ENCODE measurements at places on chromosomes 6 and 20.
A peak's percentile ranks its signal among the peaks of the same experiment; 100 is the strongest.

GRCh38 chr6:70592391-70593117 is 25.8 kb downstream of the SDHAF4 start:
- no peak for DNase-seq

- peak; percentile 53 for DNase-seq
Measured at GRCh38 chr6:159134701-159135364, 34.4 kb upstream of the FNDC1 start.

DNA sequence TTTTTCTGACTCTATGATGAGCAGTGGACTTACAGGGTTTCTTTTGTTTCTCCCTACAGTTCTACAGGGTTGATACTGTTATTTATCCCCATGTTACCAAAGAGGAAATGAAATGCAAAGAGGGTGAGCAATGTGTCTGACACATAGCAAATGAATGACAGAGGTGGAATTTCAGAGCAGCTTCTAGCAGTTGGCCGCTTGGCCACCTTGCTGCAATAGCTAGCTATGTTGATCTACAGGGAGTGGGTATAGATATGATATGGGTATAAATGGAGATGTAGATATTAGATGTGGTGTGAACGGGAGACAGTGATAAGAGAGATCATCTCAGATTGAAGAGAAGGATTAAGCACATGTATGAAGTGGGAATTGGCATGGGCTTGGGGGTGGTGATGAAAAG is 10.9 kb upstream of the SLC22A3 start:
- DNase-seq, result no peak

DNA sequence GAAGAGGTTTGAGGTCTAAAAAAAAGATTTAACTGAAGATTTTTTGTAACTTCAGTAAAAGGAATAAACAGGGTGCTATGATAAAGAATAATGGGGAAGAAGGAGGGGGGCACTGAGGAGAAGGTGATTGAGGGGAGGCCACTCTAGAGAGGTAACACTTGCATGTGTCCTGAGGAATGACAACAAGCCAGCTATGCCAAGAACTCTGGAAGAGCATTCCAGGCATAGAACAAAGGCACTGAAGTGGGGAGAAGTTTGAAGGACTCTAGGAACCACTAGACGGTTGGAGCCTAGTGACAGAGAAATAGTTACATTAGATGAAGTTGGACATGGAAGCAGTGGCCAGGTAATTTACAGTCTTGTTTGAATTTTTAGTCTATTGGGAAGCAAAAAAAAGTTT is 10.8 kb upstream of the SF3B5 start:
- no peak for DNase-seq

DNA sequence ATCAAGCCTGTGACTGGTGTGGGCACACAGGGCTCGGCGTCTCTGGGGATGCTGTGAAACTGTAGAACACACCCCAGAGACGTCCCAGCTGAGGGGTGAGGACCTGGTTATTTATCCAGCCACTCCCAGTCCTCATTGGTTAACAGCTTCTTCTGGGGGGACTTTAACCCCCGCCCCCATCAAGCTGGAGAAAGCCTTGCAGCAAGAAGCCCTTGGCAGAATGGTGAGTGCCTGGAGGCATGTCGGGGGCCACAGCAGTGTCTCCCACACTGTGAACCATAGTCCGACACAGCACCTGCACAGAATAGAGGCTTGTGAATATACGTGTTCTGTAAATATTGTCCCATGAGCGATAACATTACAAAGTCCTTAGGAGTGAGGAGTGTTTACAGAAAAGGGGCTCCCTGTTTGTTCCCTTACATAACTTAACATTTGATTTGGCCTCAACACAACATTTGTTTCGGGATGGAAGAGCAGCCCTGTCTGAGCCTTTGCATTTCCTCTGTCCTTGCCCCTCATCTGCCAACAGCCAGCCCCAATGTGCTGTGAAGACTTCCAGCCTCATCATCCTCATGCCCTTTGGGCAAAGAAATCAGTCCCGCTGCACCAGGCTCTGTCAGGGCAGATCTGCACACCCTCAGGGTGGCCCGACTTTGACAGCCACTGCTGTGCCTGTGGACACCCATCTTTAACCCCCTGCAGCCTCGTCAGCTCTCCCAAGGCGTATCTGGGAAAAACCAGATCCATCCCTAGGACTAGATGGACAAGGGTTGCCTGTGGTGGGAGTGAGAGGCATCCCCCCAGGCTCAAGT is 2.2 kb upstream of the RRBP1 start:
- DNase-seq, result no peak

DNA sequence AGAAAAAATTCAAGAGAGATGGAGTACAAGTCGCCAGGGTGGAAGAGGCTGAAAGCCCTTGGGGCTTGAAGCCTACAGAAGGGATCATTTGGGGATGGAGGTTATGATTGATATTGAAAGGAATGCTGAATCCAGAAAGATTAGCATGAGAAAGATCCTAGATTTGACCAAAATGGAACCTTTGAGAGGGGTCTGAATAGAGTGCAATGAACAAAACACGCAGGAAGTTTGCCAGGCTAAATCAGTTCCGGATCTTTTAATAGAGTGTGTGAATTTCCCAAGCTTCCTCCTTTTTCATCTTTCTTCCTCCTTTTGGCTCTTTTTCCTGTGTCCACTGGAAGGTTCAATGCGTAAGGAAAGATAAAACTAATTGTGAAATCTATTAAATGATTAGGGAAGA is 15.3 kb downstream of the IPCEF1 start:
- no peak for DNase-seq

DNA sequence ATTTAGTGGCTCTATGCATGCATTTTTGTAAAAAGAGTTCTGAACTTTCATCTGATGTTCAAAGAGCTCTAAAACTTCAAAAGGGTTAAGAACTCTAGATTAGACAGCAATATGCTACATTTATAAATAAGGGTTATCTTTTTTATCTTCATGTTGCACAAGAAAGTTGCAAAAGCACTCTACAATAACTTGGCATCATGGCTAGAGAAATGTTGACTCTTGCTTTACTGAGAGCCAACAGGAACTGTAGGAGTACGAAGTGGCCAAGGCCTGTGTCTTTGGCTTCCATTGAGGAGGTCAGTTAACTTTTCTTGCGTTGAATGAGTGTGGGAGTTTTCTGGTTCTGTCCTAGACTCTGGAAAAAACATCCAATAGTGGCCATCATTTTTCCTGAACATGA is 516.9 kb downstream of the TFAP2B start:
- DNase-seq, result no peak

GRCh38 chr6:164826831-164827468 is 482.5 kb downstream of the C6orf118 start:
- no peak for DNase-seq

- no peak for DNase-seq
Measured at GRCh38 chr20:618980-619379, 8.9 kb upstream of the TCF15 start.

- DNase-seq, result no peak
Measured at GRCh38 chr6:151705993-151706733, 101.3 kb upstream of the ESR1 start.

- no peak for DNase-seq
Measured at GRCh38 chr6:43780941-43781928, 11.2 kb downstream of the VEGFA start.

DNA sequence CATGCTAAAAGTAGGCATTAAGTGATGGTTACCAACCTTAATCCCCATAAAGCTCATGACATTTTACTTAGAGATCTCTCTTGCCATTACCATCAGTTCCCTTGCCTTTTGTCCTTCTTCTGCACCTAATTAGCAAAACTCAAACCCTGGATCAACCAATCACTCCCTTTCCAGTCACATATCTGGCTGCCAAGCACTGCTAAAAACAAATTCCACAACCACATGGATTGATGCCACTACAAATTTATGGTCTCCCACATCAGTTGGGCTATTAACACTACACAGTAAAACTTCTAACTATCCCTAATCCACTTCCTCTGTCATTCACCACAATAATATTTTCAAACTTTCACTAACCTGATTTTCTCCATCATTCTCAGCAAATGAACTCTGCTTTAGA is 54.3 kb upstream of the RNF146 start:
- DNase-seq, result no peak

DNA sequence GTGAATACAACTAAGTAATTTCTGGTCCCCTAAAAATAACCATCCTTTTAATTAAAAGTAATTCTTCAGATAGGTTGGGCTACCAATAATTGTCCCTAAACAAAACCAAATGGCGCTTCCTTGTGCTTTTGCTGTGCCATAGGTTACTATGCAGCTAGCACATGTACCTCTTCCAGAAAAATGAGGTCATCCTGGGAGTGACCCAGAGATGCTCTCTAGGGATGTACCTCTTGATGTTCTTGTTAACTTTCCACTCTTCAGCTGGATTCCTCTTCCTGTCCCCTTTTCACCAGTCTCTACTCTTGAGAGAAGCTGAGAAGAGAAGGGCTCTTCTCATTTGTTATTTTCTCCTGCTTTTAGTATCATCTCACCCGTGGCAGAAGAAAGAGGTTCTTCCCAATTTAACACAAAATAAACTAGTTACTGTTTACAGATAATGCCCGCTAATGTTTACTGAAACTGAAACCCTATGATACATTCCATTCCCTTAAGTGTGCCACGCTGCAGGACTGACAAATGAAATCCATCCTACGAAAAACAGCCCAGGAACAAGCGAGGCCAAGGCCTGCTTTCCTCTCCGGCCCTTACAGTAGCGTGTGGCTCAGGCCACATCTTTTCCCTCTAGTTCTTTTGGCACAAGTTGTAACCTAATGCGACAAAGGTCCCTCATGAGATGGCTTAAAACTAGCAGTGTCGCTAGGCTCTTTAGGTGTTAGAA is 24.2 kb downstream of the MRS2 start:
- no peak for DNase-seq

- no peak for DNase-seq
Measured at GRCh38 chr6:54801669-54802068, 44.9 kb upstream of the FAM83B start.

DNA sequence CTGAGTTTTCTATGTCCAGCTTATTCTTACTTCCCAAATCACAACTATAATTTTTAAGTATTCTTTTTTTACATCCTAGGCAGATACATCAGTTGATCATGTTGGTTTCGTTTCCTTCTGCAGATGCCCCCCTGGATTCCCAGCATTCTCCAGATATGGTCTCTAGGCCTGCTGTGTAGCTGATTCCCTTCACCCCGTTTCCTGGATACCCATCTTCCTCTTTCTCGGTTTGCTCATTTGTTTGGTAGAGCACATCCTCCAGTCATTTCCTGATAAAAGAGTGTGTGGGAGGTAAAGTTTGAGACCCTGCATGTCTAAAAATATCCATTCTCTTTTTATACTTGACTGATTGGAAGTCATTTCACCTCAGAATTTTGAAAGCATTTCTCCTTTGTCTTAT is 66.4 kb downstream of the ANKS1A start:
- DNase-seq, result no peak

DNA sequence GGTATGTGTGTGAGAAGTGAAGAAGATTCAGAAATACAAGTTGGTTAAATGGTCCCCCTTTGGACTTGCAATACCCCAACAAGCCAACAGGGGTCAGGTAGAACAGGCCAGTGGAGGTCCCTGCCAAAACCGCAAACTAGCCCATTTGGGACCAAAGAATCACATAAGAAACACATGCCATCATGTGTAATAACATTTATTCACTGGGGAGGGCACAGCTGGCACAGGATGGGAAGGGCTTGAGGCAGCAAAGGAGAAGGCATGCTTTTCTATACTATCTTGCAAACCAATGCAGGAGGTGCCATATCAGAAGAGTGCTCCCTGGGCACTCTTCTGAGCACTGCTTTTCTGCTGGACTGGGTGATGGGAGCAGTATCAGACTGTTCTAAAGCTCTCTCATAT is 116.1 kb upstream of the TRAF3IP2 start:
- DNase-seq, result peak; percentile 26

DNA sequence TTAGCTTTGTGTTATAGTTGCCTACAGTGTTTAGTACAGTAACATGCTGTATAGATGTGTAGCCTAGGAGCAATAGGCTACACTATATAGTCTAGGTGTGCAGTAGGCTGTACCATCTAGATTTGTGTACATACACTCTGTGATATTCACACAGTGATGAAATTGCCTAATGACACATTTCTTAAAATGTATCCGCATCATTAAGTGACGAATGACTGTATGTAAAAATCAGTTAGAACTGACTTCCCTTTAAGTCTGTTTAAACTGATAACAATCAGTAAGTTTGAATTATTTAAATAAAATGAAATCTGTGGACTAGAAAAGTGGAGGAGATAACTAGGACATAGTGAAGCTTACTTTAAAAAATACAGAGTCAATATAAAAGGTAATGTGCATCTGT is 176.1 kb downstream of the CDKAL1 start:
- no peak for DNase-seq

DNA sequence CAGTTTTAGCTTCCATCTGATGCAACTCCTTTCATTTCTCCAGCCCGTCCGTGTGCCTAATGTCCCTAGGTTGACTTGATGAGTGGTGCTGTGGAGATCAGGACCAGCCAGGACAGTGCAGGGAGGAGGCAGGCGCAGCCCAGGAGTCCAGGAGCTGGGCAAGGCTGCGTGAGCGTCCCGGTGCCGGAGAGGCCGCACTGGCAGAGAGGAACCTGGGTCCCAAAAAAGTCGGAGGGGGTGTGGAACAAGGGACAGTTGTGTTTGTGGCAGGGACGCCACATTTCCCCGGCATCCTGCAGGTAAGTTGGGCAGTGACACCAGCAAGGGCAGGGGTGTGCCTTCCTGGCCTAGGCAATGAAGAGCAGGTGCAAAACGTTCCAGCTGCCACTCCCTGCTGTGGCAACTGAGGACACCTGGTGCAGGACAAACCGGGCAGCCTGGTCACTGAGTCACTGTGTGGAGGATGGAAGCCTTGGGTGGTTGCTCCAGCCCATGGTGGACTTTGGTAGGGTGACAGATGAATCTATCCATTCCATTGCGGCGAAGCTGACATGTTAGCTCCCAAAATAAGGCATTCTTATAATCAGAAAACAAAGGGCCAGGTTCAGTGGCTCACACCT is 53.2 kb downstream of the RAMACL start:
- no peak for DNase-seq

- peak; percentile 45 for DNase-seq
Measured at GRCh38 chr20:62977613-62978560, 25.4 kb downstream of the SLC17A9 start.

DNA sequence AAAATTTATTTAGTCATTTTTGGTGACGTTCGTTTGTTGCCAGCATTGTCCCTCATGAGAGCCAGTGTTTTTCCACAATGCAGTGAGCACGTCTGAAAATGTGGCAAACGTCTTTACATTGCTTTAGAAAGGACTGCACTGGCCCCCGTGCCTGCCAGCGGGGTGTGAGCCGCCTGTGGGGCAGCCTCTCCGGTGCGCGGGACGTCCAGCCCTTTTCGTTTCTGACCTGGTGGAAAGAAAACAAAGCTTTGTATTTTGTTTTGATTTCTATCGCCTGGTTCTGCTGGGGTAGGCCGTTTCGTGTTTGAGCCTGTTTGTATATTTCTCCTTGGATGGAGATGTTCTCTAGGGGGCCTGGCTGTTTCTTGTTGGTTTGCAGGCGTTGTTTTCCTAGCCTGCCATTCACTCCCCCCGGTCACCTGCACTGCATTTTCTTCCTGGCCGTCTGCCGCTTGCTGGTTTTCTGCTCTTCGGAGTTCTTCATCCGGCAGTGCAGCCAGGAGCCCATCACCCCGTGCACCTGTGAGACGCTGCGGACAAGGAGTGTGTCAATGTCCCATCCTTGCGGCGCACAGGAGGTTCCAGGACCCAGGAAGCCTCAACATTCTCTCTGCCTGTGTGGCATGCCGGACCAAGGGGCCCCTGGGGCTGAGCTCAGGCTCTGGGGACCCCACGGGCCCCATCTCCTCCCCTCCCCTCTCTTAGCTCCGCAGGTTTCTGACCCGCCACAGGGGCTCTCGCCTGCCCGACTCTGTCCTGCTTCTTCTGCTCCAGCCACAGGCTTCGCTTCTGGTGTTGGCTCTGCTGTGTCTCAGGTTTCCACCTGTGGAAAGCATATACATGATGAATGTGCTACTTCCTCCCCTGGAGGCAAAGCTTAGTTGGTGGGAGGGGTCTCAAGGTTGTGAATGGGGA is 100.5 kb downstream of the CDH4 start:
- no peak for DNase-seq
